AG04450 (cell line): ENCODE measurements at places on chromosomes 13 and 19.
A peak's percentile ranks its signal among the peaks of the same experiment; 100 is the strongest.

DNA sequence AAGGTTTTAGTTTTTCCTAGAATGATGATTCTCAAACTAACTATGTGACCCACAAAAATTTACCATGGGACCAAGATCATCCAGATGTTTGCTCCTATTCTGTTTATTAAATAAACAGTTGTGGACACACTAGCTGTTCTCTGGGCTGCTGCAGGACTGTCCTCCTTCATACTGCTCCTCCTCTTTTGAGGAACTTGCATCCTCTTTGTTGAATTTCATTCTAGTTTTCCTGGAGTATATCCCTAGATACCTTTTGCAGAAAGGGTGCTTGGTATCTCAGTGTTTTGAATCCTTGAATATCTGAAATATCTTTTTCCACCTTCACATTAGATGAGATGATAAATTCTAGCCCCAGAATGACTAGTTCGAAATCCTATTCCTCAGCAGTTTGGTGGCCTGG lies 24.1 kb downstream of the VASP start:
- DNase-seq = no peak

DNA sequence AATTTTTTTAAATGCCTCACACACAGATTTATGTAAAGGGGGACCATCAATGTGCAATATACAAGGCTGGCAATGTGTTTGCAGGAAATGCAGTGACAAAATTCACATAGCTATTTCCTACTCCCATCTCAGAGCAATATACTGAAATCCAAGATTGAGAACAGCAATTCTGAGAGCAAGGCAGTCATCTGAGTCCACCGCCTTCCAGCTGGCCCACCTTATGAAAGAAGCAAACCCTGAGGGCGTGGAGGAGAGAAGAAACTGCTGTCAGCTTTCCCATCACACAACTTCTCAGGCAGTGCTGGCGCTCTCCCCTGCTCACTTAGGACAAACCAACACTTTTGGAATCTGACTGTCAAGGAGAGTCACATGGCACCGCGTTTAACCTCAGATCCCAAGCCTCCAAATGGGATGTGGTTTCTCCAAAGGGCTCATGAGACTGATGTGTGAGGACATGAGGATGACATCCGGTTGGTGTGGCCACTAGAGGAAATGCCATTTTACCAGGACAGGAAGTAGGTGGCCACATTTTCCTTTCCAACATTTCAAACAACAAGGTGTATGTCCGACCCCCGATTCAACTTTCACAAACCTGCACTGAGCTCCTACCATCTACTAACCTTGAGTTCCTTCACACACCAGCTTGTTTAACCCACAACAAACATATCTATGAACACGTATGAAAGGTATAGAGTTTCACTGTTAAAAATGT lies 3.7 kb upstream of the DOCK9 start:
- no peak for DNase-seq

DNA sequence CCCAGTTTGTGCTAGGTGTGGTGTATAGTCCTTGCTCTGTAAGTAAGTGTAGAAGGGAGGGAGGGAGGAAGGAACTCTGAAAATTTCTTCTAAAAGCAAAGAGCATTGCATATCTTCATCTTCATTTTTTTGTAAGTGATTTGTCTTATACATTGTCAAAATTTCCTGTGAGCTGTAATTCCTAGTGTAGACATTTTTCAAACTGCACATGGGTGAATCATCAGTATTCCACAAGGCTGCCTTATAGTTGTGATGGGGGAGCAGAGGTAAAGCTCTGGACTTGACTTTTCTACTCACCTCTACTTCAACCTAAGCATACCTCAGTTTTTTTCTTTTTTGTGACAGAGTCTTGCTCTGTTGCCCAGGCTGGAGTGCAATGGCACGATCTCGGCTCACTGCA lies 86.9 kb downstream of the CDK8 start:
- DNase-seq = no peak

- DNase-seq = no peak
Measured at GRCh38 chr13:36133950-36134626, 2.9 kb upstream of the DCLK1 start.

GRCh38 chr13:71879129-71879535 lies 12.1 kb upstream of the DACH1 start:
- DNase-seq = no peak

DNA sequence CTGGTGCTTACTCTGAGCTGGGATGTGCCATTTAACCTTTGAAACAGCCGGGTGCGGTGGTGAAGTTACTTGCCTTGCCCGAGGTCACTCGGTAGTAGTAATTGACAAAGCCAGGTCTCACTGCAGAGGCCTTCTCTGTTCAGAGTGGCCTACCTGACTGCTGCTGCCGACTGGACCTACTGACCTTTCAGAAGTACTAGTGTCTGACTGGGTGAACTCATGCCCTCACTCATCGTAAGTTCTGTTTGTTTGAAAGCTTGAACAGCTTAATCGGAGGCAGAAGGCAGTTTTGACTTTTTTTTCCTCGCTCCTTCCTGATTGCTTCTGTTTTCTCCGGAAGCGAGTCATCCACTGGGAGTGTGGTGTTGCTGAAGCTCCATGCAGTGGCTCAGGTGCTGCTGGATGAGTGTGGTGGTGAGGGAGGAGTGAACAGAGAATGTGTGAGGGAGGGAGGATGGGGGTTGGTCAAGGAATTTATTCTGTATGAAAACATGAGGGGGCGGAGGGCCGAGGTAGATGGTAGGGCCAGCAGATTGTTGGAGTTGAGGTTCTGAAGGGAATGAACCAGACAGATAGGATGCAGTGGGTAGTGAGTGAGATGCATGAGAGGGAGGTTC lies 2.7 kb downstream of the SPINT2 start:
- DNase-seq = peak; percentile 29

- no peak for DNase-seq
Measured at GRCh38 chr13:98293103-98293502, 116.0 kb upstream of the RNF113B start.

DNA sequence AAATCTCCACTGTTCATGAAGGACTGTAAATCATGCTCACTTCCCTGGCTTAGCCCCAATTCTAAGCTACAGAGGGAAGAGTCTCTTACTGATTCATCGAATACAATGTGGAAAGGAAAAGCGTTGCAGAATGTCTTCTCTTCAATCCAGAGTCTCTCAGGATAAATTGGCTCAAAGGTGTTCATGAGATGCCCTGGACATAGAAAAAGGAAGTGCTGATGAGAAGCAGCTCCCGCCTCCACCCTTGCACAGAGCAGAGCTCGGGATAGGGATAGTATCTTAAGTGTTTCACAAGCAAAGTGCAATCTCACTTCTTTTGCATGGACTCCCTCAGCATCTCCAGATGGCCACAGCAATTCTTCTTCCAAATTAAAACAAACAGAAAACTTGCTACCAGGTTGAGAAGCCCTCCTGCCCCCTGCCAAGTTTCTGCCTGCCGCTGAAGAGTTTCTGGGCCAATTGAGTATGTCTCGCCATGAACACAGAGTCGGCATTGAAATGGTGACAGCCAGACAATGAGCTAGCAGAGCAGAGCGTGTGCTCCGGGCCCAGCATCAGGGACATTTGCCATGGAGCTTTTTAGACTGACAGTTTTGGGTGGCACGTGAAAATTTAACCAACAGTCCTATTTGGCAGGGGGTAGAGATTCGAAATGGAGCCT lies 85.7 kb downstream of the C13orf42 start:
- DNase-seq = no peak
